ENCODE measurements at places on chromosomes 12 and 14.

DNA sequence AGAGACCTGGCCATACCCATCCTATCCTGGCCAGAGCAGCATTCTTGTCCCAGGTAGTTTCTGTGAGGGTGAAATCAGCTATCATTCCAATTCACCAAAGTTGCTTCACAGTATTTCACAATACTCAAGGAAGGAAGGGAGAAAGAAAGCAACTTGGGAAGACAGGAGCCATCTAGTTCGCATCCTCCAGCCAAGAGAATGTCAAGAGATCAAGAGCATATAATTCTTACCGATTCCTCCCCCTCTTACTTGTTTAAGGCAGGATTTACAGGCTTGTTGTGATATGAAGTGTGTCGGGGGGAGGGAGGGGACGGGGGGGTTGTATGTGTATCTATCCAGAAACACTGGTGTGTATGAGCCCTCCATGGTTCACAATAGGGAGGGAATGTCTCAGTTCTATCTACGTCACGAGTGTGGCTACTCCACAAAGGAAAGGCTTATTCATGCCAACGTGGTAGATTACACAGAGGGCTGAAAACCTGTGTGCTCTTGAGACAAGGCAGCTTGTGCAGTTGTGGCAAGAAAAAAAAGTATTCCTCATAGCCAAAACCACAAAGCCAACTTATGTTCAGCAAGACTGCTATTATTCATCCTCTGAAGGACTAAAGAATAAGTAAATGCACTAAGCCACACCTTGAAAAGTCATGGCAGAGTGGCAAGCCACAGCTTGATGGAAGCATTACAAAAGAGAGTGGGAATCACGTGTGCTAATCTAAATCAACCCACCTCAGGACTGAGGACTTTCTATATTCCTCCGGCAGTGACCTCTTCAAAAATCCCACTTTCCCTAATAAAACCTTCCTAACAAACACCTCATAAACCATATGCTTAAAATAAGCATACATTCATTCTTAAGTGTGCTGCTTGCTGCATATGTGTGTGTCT lies 35.0 kb downstream of the CORO1C start:
- DNase-seq, result peak; percentile 68

GRCh38 chr12:107019546-107019945 lies 32.6 kb upstream of the MTERF2 start:
- no peak for DNase-seq

GRCh38 chr14:100285021-100285912 lies 21.0 kb downstream of the SLC25A29 start:
- peak; percentile 98 for DNase-seq

- no peak for DNase-seq
Observed at GRCh38 chr12:34346372-34347034, 324.2 kb downstream of the ALG10 start.

DNA sequence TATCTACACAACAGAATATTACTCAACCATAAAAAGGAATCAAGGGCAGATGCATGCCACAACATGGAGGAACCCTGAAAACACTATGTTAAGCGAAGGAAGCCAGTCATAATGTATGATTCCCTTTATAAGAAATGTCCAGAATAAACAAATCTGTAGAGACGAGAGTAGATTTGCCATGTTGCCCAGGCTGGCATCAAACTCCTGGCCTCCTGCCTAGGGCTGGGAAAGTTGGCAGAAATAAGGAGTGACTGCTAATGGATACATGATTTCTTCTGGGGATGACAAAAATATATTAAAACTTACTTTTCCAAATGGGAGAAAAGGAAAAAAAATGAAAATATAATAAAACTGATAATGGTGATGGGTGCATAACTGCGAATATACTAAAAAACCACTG lies 10.9 kb downstream of the CLIP1 start:
- no peak for DNase-seq

GRCh38 chr14:33163109-33163508 lies 224.4 kb downstream of the NPAS3 start:
- no peak for DNase-seq

- no peak for DNase-seq
Observed at GRCh38 chr14:77883131-77883846, 83.4 kb downstream of the ADCK1 start.

DNA sequence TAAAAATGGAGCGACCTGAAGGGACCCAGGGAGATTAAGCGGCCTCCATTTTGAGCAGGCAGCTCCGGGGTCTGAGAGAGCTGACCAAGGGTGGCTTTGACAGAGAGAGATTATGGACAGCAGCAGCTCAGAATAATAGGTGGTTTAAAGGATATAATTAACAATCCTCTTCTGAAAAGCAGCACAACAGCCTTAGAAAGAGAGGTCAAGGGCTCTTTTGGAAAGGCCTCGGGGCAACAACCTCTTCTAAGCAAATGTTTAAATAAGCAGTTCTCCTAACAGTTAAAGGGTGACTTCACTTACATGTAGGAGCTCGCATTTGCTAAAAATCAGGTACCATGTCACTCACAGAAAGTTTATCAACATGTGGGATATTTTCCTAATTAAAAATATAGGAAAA lies 87.2 kb upstream of the FRMD6 start:
- no peak for DNase-seq

GRCh38 chr12:51695241-51696010 lies 104.4 kb downstream of the SCN8A start:
- peak; percentile 57 for DNase-seq

DNA sequence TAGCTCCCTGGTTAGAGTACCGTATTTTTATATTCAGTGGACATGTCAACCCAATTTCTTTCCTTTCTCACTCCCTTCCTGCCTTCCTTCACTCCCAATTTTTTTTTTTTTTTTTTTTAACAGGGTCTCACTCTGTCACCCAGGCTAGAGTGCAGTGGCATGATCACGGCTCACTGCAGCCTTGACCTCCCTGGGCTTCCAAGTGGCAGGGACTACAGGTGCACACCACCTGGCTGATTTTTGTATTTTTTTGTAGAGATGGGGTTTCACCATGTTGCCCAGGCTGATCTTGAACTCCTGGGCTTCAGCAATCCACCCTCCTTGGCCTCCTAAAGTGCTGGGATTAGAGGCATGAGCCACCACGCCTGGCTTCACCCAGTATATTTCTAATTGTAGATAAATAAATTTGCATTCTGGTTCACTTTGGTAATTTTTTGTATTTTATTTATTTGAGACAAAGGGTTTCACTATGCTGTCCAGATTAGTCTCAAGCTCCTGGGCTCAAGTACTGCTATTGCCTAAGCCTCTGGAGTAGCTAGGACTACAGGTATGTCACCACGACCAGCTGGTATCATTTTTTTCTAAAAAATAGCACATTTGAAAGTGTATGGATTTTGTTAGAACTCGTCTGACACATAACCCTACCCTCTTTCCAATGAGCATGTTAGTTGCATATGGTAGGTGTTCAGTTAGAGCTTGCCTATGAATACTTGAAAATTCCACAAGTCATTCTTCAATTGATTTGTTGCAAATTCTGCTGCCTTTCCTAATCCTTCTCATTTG lies 15.7 kb downstream of the SLC38A2 start:
- no peak for DNase-seq

DNA sequence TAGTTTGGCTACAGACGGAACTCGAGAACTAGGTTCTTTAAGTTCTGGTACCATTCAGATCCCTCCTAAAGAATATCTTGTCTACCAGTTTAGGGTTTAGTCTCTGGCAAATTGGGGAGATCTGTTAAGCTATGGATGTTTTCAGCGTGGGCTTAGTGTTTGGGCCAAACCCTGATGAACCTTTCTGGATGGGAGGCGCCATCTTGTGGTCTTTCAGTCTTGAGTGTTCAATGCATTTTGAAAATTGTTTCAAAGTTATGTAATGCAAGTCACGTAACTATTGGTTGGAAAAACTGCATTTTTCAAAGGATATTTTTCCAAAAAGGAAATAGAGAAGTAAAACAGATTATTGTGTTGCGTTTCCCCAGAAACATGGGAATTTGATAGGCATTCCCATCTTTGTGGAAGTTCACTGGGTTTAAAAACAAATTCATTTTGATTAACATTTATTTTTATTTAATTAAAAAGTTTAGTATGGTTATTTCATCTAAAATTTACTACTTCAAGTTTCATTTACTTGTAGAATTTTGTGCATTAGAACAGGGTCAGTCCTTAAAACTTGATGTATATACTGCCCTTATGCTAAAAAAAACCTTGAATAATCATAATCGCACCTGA lies 169.0 kb downstream of the PRIMA1 start:
- DNase-seq, result peak; percentile 61

DNA sequence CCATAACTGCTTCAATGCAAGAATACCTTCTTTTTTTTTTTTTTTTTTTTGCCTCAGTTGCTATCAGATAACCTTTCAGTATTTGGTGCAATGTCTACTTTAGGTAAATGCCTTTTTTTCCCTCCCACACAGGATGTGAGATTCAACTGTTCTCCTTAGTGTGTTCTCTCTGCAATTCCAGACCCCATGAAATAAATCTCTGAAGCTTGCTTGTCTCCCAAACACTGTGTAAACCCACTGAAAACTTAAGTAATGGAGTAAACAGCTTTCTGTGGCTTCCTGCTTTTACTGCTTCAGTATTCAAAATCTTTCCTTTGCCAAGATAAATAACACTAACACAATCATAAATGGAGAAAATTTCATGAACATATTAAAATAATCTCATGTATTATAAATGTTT lies 55.8 kb upstream of the CLEC14A start:
- DNase-seq, result no peak

DNA sequence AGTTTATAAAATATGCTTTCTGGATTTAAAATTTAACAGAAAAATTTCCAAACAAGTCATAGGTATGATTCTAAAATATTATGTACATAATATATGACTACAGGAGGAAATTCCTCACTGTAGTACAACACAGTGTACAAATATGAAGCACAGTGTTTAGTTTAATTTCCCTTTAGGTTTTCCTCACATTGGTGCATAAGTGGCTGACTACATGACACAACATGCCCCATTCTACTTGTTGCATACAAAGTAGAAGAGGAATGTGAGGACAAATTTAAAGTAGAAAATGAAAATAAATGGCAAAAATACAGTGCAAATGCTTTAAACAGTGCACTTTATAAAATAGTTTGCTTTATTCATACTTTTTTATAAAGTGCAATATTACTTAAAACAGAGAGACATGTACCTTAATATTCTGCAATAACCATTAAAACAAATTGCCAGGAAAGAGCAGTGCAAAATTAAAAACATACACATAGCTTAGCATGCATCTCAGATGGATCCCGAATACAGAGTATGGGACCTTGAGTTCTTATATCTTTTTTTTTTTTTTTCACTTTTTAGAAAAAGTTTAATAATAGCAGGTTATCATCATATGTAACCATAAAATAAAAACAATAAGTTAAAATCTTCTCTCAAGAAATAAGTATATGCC lies 54.8 kb upstream of the TTC7B start:
- DNase-seq, result no peak

DNA sequence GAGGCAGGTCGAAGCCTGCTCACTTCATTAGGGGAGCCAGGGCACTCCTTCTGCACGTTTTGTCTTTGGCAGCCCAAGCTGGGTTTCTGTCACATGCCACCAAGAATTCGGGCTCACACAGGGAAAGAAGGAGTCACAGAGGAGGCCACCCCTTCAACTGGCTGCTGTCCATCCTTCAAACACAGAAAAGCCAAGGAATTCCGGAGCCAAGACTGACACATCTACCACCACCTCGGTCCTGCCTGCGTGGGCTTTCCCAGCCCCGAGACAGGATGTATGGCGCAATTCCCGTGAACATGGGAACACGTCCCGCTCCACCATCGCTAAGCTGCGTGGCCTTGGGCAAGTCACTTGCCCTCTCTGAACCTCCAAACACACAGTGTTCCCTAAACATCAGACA lies 70.4 kb downstream of the NCOR2 start:
- DNase-seq, result peak; percentile 88

- no peak for DNase-seq
Observed at GRCh38 chr14:93847473-93847872, 59.2 kb upstream of the PRIMA1 start.

GRCh38 chr12:1644534-1645438 lies 15.8 kb downstream of the WNT5B start:
- DNase-seq, result peak; percentile 83

GRCh38 chr14:23443411-23443812 lies 8.0 kb upstream of the MYH7 start:
- no peak for DNase-seq

GRCh38 chr12:101854747-101855146 lies 22.6 kb upstream of the DRAM1 start:
- DNase-seq, result no peak

DNA sequence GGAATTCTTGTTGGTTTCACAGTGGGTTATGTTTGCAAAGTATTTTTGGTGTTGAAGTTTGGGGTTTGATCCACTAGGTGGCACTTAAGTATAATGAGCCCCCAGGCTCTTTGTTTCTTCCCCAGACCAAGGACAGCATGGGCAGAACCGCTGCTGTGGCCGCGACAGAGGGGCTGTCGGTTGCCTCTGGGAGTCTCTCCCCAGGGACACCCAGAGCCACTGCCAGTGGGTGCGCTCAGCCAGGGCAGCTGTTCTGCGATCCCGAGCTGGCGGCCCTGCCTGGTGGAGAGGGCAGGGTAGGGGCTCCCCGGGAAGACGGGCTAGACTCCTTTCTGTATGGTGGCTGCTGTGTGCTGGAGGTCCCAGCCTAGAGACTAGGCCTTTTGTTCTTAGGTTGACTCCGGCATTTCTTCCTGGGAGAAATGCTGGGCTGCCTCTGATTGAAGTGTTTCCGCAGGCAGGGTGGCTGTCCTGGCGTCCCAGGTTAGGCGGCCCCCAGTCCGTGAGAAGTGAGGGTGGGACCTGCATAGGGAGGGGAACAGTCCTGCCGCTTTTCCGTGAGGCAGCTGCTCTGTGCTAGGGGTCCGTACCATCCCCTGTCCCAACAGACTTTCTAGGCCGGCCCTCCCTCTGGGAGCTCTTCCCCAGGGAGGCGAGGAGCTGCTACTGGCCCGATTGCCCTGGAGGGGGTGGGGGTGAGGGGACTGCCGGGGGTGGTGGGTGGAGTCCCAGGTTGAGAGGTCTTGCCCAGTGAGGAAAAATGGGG lies 253.1 kb upstream of the PELI2 start:
- DNase-seq, result no peak

DNA sequence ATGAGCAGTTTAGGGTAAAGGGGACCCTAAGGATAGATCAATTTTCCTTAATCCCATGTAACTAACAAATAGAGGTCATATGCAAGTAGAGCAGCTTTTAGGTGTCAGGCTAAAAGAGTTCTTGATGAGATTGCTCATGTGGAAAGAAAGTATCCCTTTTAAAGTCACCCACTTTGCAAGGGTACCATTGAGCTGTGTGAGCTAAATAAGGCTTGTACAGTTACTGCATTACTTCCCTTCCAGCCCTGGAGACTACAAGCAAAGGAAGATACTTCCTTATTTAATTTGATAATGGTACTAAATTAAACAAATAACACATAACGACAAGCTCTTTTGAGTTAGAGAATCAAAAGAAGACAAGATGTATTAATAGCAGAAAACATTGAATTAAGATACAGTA lies 191.7 kb downstream of the TMX1 start:
- DNase-seq, result no peak

DNA sequence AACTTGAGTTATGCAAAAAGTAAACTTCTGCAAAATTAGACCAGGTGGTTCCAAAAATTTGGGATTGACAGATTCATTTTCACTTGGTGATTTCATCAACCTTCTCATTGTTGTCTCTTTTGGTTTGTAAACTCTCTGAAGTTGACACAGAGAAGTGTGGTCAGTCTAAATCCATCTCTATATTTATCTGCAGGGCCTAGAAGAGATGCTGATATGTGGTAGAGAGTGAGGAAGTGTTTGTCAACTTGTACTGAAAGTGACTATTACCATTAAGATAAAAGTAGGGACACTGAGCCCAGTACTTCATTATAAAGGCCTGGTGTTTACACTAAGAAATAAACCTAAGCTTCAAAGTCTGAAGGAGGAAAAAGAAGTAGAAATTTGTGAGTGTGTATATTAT lies 73.7 kb downstream of the RMST start:
- no peak for DNase-seq

- DNase-seq, result no peak
Observed at GRCh38 chr12:129423041-129423580, 480.7 kb downstream of the TMEM132D start.
